NCI-H1048 (cell line): ENCODE measurements at places on chromosomes 5 and 9.

- no peak for DNase-seq
Observed at GRCh38 chr9:22373636-22374035, 73.0 kb upstream of the DMRTA1 start.

DNA sequence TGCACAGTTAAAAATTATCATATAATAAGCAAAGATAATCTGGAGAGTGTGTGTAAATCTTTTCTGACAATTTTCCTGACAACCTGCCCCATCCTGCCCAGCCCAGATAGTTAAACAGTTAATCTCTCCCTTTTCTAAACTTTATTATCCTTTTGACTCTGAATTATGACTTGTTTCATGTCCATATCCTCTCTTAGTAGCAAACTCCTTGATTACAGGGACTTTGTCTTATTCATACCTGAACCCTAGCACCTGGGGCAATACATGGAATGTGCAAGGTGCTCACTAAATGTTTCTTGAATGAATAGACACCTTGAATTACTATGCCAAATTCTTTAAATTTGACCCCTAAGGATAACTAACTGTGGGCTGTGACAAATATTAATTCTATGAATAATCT is 186.7 kb downstream of the FAM170A start:
- no peak for DNase-seq

DNA sequence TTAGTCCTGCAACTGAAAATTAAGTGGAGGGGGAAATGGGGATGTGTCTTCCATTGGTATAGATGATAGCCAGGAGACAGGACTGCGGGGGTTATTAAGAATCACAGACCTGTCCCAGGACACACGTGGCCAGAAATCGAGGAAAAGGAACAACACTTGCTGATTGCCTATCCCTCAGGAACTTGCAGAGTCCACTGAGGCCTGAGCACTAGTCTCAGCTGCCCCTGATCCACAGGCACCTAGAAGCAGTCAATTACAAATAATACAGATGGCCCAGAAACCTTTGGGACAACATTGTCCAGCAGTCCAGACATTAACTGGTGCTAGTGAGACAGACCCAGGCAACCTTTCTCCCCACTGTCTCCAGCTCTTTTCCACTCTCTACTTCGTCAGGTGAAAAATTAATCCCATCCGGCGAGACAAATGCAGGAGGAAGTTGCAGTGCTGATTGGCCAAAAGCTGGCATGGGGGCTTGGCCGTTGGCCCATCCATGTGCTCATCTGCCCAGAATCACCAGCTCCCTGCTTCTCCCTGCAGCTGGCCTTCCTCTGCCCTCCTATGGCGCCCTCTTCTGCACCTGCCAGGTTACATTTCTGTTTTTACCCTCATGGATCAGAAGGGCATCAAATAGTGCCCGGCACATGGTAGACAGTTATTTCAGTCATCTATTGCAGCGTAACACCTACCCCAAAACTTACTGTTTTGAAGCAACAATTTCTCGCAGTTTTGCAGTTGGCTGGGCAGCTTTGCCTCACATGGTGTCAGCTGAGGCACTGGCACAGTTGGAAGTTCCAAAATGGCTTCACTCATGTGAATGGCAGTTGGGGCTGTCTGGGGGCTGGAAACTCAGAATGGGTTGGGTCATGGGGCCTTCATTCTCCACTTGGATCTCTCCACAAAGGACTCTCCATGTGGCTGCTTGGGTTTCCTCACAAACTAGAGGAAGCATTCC is 3.6 kb upstream of the B4GALT1 start:
- no peak for DNase-seq

DNA sequence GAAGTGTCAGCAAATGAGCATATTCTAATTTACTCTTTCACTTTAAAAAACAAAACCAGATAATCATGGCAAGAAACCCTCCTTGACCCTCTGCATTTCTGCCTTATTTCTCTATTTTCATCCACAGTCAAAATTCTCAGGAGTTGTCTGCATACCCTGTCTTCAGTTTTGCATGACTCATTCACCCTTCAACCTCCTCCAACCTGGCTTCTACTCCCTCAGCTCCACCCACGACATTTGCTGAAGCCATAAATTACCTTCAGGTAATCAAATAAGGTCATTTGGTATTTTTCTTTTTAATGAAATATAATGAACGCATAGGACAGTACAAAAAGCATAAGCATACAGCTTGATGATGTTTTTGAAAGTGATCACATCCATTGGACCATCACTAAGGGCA is 27.8 kb upstream of the SH3GL2 start:
- DNase-seq: no peak

DNA sequence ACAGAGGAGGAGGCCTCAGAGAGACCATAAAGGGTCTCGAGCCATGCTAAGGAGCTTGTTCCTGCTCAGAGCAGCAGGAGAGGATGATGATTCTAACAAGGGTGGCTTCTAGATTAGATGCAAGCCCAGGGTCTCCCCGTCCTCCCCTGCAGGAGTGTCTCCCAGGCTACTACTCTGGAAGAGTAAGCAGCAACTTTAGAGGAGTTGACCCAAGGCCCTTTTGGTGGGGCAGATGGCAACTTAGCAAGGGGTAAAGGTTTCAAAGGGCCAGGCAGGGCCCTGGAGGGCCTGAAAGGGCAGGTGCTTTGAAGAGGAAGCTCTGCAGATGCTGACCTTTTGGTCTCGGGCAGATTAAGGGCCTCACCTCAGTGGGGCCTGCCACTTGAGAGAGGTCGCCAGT is 174.9 kb downstream of the GABBR2 start:
- no peak for DNase-seq

- no peak for DNase-seq
Observed at GRCh38 chr9:81754245-81754644, 64.9 kb upstream of the TLE1 start.

DNA sequence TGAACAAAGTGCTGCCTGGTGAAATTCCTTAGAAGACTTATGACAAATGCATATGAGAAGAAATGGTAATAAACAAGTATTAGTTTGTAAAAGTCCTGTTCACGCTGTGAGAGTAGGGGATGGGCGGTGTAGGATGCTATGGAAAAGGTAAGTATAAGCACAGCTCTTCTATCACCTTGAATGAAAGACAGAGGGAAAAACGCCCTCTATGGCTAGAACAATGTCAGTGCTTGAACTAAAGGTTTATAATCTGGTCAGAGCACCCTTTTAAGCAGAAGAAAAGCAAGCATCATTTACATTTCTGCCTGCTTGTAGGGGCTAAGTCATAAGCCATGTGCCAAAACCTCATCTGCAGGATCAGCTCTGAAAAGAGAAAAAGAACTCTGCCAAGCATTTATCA is 115.2 kb downstream of the LHFPL2 start:
- no peak for DNase-seq

GRCh38 chr5:135120951-135121350 is 86.9 kb upstream of the PITX1 start:
- no peak for DNase-seq

GRCh38 chr5:86981898-86982297 is 285.8 kb upstream of the RASA1 start:
- no peak for DNase-seq

DNA sequence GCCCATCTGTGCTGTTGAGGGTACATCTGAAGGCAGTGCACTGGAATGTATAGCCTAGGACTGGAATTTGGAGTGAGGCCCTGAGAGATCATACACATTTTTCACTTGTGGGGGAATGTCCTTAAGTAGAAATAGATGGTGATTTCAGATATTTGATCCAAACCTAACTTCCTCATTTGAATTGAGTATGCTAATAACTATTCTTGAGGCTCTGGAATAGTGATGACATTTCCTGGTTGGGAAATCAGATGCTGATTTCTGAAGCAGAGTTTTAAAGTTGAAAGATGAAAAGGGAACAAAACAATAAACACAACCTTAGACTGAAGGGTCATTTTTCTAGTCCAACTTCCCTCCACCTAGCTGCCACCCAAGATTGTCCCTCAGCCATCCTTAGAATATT is 163.0 kb upstream of the CCDC152 start:
- no peak for DNase-seq

GRCh38 chr5:103891151-103891550 is 328.6 kb upstream of the NUDT12 start:
- DNase-seq: no peak
